Smooth muscle cell of trachea (primary cell): ENCODE measurements at places on chromosomes 2 and 18. TPM values are rescaled to one million over a fixed set of nuclear protein-coding genes. Genes with fewer than 3 reads are reported as not detected.

The EVX2 gene
- not detected in 2 replicates for total RNA-seq

The GPBAR1 gene
- total RNA-seq = not detected in 2 replicates

The RBKS gene
- total RNA-seq = 2.2 and 2.5 TPM in 2 replicates

The CPO gene
- total RNA-seq = 0.17 TPM in 1 of 2 replicates, not detected in the other

The NOSTRIN gene
- total RNA-seq = 0.33 and 0.58 TPM in 2 replicates

The EIF4E2 gene
- 75.9 and 101 TPM in 2 replicates for total RNA-seq

The FOXI3 gene
- total RNA-seq = not detected in 2 replicates

The SERPINB10 gene
- total RNA-seq = not detected in 2 replicates

The AMER3 gene
- total RNA-seq = under 0.01 TPM in 1 of 2 replicates, not detected in the other

The GPR75 gene
- total RNA-seq = 1.3 and 1.5 TPM in 2 replicates

The KCNIP3 gene
- 2.9 and 3.6 TPM in 2 replicates for total RNA-seq

The LDLRAD4 gene
- under 0.01 and 0.17 TPM in 2 replicates for total RNA-seq

The ARHGEF33 gene
- total RNA-seq = 0.29 and 0.33 TPM in 2 replicates

The SKA1 gene
- 1.5 and 15.6 TPM in 2 replicates for total RNA-seq

The CD28 gene
- total RNA-seq = under 0.01 TPM in 1 of 2 replicates, not detected in the other

The TXNL1 gene
- total RNA-seq = 39.5 and 74.2 TPM in 2 replicates

The USP37 gene
- total RNA-seq = 7.3 and 7.4 TPM in 2 replicates

The CPS1 gene
- 20.9 and 21.3 TPM in 2 replicates for total RNA-seq

The ITGA6 gene
- 17.5 and 56.3 TPM in 2 replicates for total RNA-seq

The PARD6G gene
- 0.73 and 5.8 TPM in 2 replicates for total RNA-seq

The ESPNL gene
- total RNA-seq = 2.3 and 9.8 TPM in 2 replicates

The CHRNA1 gene
- total RNA-seq = not detected in 2 replicates

The PAIP2B gene
- total RNA-seq = 0.66 and 0.73 TPM in 2 replicates

The AFF3 gene
- total RNA-seq = 0.66 and 0.87 TPM in 2 replicates

The CXCR4 gene
- total RNA-seq = 1.0 TPM in 1 of 2 replicates, not detected in the other

The LAMA3 gene
- total RNA-seq = 7.4 and 13.2 TPM in 2 replicates

The POTEJ gene
- not detected in 2 replicates for total RNA-seq

The ILKAP gene
- 19.8 and 32.1 TPM in 2 replicates for total RNA-seq
